Activated CD8-positive, alpha-beta memory T cell treated with anti-CD3 and anti-CD28 coated beads for 24 hours (primary cell): ENCODE measurements at places on chromosomes 16 and 17.

DNA sequence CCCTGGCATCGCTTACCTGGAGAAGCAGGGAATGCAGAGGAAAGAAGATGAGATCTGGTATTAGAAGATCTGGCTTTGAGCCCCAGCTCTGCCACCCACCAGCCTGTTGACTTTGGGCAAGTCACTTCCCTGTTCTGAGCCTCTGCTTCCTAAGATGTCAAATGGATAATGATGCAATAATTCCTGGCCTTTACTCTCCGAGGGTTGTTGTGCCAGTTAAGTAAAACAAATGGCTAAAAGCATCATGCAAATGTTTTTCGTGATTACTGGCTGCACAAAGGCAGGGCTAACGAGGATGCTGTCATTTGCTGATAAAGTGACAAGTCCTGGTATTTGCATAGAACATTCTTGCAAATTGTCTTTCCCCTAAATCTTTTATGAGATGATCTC lies 1.3 kb upstream of the ZNF821 start:
- DNase-seq = no peak

DNA sequence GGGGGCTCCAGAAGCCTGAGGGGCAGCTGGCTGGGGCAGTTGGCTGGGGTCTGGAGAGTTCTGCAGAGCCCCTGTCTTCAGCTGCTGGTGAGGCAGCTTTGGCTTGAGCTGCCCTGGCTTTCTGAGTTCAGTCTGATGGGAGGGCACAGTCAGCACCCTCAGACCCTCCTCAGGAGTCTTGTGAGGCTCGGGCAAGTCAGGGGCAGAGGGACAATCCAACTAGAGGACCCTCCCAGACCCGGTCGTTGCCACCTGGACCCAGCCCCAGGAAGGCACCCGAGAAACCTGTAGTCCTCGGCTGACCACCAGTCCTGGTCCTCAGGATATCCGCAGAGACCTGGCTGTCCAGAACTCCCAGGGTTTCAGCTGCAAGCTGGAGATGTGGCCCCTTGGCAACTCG lies 1.9 kb downstream of the CARD14 start:
- DNase-seq = no peak

- no peak for DNase-seq
These were observed 40.9 kb downstream of the RMI2 start for GRCh38 chr16:11386054-11386680.

- no peak for DNase-seq
These were observed 541 bp downstream of the ZNF18 start for GRCh38 chr17:11996722-11997146.

- no peak for DNase-seq
These were observed 12.0 kb downstream of the CHST6 start for GRCh38 chr16:75483222-75483621.

DNA sequence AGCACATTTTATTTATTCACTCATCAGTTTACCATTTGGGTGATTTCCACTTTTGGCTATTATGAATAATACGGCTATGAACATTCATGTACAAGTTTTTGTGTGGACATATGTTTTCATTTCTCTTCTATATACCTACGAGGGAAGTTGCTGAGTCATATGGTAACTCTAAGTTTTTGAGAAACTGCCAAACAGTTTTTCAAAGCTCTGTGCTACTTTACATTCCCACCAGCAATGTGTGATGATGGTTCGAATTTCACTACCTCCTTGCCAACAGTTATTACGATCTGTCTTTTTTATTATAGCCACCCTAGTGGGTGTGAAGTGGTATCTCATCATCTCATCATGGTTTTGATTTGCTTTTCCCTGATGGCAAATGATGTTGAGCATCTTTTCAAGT lies 63.7 kb upstream of the MRTFB start:
- DNase-seq = no peak
